Colonic mucosa (tissue), 4 donors: ENCODE measurements at places on chromosomes 12 and 14. TPM values are rescaled to one million over a fixed set of nuclear protein-coding genes. Genes with fewer than 3 reads are reported as not detected.

The GUCY2C gene
- 52.2 TPM for total RNA-seq

The TMEM132C gene
- 0.25 TPM for total RNA-seq

The MYH6 gene
- 1.6 TPM for total RNA-seq

The INSM2 gene
- not detected for total RNA-seq

The GSC gene
- total RNA-seq, result not detected

The ANO2 gene
- total RNA-seq, result 1.1 TPM

The TDRD9 gene
- total RNA-seq, result 0.44 TPM

The G2E3 gene
- 25.4 TPM for total RNA-seq

The DACT1 gene
- 1.5 TPM for total RNA-seq

The OASL gene
- 5.2 TPM for total RNA-seq

The FOXJ2 gene
- total RNA-seq, result 14.9 TPM

The RTL1 gene
- not detected for total RNA-seq

The ZNF26 gene
- total RNA-seq, result 6.7 TPM

The C12orf60 gene
- 0.89 TPM for total RNA-seq

The CTDSP2 gene
- total RNA-seq, result 131 TPM

The NCAPD2 gene
- 35.9 TPM for total RNA-seq

The HCAR3 gene
- total RNA-seq, result 0.12 TPM

The DDHD1 gene
- total RNA-seq, result 7.5 TPM

The GLIPR1 gene
- total RNA-seq, result 11.0 TPM

The SLC5A8 gene
- total RNA-seq, result 0.30 TPM

The OR4N5 gene
- not detected for total RNA-seq

The SMCO2 gene
- 0.21 TPM for total RNA-seq

The TPH2 gene
- total RNA-seq, result not detected

The LRRC43 gene
- 0.53 TPM for total RNA-seq

The HSP90AA1 gene
- total RNA-seq, result 1,349 TPM

The GDF3 gene
- not detected for total RNA-seq

The CACNA2D4 gene
- total RNA-seq, result 3.7 TPM

The CMKLR1 gene
- 3.0 TPM for total RNA-seq

The MMP14 gene
- total RNA-seq, result 82.8 TPM

The GNB3 gene
- 0.72 TPM for total RNA-seq

The ETFBKMT gene
- total RNA-seq, result 3.7 TPM

The GTF2A1 gene
- 26.6 TPM for total RNA-seq

The A2M gene
- 201 TPM for total RNA-seq

The PSEN1 gene
- total RNA-seq, result 103 TPM

The TBC1D30 gene
- total RNA-seq, result 6.9 TPM

The APOLD1 gene
- total RNA-seq, result 5.4 TPM

The RHOJ gene
- 3.0 TPM for total RNA-seq

The KRT80 gene
- 0.66 TPM for total RNA-seq

The DBX2 gene
- not detected for total RNA-seq

The ATXN3 gene
- 20.6 TPM for total RNA-seq

The ASPG gene
- total RNA-seq, result 7.5 TPM

The RNFT2 gene
- 11.8 TPM for total RNA-seq

The HOXC13 gene
- not detected for total RNA-seq

The NRXN3 gene
- total RNA-seq, result 7.8 TPM

The C12orf42 gene
- total RNA-seq, result not detected

The SERPINA1 gene
- 278 TPM for total RNA-seq

The PMEL gene
- total RNA-seq, result 3.8 TPM

The AGAP2 gene
- total RNA-seq, result 1.0 TPM

The DAZAP2 gene
- 291 TPM for total RNA-seq

The APPL2 gene
- total RNA-seq, result 70.8 TPM

The SDR9C7 gene
- total RNA-seq, result not detected

The IFNG-AS1 gene
- total RNA-seq, result not detected

The ESR2 gene
- 0.85 TPM for total RNA-seq

The NPFF gene
- total RNA-seq, result not detected

The SLC17A8 gene
- total RNA-seq, result 3.3 TPM

The CLECL1 gene
- not detected for total RNA-seq

The PTPRQ gene
- total RNA-seq, result not detected

The GPR132 gene
- 1.0 TPM for total RNA-seq
